Stimulated activated CD8-positive, alpha-beta memory T cell treated with anti-CD3 and anti-CD28 coated beads, Interleukin-15, amount 100 ng/mL, for 48 hours (primary cell): ENCODE measurements at places on chromosomes 11 and 22.

GRCh38 chr11:14007566-14007965 lies 45.0 kb downstream of the SPON1 start:
- no peak for DNase-seq

DNA sequence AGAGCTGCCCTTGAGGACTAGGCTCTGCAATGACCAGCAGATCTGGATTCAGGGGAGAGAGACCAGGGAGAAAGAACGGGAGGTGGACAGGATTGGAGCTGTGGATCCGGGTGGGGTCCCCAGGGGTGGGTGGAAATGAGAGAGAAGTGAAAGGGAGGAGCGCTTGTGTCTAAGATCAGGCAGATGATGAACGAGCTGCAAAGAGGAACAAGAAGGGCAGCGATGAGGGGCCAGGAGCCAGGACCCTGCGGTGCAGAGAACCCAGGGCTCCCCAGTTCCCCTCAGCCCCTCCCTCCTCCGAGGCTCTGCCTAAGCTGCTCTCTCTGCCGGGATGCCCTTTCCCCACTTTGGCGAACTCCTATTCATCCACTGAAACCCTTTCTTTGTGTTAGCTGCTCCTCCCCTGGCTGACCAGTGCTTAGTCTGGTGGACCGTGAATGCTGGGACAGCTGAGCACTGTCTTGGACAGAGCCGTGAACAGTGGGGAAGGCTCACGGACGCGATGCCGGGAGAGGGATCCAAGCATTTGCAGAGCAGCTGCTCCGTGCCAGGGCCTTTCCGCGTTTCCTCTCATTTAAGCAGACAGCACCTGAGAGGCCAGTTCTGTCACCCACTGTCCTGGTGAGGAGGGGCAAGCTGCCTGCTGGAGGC lies 35.9 kb downstream of the SHISAL1 start:
- no peak for DNase-seq

GRCh38 chr11:120501976-120502755 lies 9.4 kb upstream of the GRIK4 start:
- no peak for DNase-seq

DNA sequence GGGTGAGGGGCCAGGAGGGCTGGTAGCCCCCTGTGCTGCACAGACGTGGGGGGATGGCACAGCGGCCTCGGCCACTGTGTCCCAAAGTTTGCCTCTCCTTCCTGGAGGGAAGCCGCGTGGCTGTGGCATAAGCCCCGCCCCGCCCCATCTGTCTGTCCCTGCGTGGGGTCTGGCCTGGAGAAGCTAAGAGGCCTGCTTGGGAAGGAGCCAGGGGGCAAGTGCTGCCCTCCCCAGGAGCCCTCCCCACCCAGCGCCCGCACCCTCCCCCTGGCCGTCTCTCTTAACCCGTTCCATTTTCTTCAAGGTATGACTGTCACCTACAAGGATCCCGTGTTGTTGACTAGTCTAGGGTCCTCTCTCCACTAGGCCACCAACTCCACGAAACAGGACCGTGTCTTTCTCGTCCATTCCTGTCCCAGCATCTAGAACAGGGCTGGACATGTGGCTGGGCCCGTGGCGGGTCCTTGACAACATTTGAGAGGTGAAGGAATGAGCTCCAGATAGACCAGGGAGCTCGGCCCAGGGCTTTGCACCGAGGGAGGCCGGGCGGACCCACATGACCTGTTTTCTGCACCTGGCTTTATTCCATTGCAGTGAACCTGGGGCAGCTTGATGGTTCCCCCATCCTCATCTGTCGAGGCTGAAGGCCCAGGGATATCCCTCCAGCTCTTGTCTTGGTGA lies 428.0 kb downstream of the TBC1D22A start:
- DNase-seq: no peak
